ENCODE measurements at places on chromosomes 6 and 20.

DNA sequence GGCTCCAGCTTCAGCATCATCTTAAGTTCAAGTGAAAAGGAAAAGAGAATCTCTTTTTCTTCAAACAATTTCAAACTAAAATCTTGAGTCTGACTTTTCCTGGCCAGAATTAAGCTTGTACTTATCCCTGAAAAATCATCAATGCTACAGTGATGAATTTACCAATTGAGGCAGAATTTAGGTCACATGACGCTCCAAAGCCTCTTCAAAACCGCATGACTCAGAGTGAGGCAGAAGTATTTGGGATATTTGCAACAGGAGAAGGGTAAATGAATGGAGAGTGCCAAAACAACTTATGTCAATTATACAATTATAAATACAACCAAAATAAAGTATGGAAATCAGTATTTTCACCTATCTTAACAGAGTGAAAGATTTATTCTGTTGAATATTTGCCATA lies 515.5 kb downstream of the COL12A1 start:
- DNase-seq, result no peak

DNA sequence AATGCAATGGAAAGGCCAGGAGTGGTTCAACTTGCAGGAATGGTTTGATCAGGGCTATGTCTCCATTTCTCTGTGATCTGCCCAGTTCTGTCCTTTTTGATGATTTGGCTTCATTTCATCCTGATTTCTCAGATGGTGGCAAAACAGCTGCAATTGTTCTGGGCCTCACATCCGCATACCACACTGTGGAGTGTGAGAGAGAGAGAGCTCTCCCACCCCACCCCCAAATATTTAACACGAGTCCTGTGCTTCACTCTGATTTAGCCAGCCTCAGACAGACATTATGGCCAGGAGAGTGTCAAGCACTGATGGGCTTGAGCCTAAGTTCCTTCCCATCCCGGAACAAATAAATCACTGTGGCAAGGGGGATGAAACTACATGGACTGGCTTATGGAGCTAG lies 284.6 kb downstream of the CDC5L start:
- DNase-seq, result no peak

GRCh38 chr6:6635869-6636268 lies 47.3 kb downstream of the LY86 start:
- no peak for DNase-seq

DNA sequence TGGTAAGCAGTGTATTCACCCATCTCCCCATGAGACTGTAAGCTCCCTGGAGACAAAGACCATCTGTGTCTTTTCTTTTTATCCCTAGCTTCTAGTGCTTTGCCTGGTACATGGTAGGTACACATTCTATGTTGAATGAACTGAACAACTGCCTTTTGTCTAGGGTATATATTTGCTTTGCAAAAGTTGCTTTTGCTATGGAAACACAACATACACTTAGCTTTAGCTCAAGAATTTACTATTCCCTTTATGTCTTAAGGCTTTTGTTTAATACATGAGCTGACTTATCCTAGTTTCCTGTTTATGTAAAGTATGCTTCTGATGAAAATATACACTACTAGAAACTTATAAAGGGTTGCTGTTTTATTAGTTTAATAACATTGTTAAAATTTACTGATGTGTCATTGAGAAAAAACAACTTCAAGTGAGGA lies 198.2 kb downstream of the PRL start:
- DNase-seq, result no peak

DNA sequence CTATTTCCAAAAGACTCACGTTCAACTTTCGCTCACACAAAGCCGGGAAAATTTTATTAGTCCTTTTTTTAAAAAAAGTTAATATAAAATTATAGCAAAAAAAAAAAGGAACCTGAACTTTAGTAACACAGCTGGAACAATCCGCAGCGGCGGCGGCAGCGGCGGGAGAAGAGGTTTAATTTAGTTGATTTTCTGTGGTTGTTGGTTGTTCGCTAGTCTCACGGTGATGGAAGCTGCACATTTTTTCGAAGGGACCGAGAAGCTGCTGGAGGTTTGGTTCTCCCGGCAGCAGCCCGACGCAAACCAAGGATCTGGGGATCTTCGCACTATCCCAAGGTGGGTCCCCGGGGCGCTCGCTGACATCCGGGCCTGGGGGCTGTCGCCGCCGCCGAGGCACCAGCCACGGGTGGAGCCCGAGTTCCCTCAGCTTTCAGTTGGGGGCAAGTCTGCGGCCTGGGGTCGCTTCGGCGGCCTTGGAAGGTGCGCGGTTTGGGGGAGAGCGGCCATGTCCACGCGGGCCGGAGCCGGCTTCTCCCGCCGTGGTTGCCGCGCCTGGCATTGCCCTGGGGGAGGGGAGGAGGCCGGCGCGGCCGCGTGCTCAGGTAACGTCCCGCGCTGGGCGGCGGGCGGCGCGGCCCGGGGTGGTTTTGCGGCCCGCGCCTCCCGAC lies 429 bp downstream of the AMD1 start:
- DNase-seq, result no peak

- peak; percentile 60 for DNase-seq
These were observed 38.2 kb downstream of the KIAA1755 start for GRCh38 chr20:38222231-38222922.

DNA sequence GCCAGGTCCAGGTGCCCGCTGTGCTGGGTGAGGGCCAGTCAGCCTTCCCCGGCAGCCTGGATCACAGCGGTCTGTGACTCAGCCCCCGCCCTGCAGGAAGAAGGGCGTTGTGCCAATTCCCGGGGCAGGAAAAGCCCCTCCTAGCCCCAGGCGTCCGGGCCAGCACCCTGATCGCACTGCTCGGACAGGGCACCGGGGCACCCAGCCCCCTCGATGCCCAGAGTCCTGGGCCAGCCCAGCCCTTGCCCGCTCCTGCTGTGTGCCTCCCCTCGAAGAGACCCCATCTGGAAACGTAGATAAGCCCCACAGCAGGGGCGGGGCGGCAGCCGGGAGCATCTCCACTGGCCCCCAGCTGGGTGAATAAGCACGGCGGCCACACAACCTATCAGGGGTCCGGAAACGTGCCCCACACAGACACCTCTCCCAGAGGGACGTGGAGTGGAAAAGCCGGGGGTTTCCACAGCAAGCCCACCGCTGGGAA lies 9.9 kb downstream of the LAMA5 start:
- DNase-seq, result no peak
